Activated CD4-positive, alpha-beta T cell treated with anti-CD3 and anti-CD28 coated beads, Interleukin-2, amount 50 U/mL, for 16 hours (primary cell): ENCODE measurements at places on chromosomes 5 and 9.
A peak's percentile ranks its signal among the peaks of the same experiment; 100 is the strongest.

DNA sequence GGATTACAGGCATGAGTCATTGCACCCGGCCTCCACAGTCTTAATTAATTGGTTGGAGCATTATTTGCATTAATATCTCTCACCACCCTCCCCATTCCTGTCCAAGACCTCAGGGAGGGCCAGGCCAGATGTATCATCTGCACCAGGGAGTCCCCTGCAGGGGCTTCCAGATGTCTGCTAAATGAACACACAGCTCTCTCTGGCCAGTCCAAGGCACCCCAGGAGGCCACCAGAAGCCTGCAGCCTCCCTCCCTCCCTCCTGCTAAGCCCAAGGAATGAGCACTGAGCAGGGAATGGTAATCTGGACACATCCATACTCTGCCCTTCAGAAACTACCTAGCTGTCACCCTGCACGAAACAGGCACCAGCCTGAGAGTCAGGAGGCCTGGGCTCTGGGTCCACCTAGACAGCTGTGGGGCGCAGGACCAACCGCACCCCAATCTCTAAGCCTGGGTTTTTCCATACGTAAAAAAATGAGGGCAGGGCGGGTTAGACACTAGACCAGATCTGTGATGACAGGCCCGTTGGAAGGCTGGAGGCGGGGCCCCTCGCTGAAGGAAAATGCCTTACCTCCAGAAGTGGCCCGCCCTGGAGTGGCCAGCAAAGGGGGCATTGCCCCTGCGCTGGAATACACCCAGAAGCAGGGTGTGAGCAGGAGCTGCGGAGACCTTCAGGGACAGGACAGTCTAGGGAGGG lies 8.3 kb downstream of the CIZ1 start:
- DNase-seq: no peak

DNA sequence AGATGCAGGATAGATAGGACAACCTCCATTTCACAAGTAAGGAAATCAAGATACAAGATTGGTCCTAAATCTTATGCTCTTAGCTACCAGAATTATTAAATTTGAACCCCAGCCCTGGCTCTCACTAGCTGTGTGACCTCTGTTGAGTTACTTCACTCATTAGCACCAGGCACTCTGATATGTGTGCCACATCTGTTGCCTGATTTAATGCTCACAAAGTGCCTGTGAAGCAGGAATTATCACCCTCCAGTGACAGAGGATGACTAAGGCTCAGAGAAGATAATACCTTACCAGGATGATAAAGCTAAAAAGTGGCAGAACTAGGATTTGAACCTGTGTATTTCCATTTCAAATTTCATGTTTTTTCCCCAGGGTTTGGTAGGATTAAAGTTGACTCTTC lies 110.0 kb downstream of the PLPPR1 start:
- no peak for DNase-seq

DNA sequence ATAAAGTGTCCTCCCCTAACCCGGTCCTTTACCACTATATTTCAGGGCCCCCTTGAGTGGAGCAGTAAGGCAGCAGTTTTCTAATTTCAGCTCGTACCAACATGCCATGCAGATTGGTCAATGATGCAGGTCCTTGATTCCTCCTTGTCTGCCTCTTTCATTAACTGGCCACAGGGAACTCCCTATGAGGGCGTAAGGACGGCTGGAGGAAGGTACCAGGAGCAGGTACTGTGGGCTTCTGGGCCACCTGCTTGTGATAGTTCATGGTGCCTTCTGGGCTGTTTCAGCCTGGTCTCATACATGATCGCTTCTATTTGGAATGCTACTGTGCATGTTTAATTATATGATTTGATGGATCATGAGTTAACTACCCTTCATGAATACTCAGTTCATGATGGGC lies 9.4 kb upstream of the ZFR start:
- DNase-seq: no peak

DNA sequence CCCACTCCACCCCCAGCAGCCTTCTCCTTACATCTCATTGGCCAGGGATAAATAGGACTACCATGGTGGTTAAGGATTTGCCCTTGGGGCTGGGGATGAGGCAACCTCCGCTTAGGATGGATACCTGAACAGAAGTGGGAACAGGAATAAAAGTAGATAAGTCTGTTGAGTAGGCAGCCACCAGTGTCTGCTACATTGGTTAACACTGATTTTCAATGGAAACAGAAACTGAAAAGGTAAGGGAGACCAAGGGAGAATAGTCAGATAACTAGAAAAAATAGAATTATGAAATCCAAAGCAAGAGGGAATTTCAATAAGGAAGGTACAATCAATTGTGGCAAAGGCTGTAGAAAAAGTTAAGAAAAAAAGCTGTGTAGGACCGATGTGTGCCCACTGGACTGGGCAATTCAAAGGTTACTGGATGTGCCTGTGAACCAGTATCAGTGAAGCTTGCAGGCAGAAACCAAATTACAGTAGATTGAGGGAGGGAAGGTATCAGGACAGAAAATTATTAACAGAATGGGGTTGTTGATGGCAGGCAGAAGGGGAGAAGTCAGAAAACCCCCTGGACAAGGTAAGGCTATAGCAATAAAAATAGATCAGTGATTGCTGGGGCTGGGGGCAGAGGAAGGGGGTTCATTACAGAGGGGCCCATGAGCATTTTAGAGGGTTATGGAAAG lies 48.7 kb downstream of the DNAJC21 start:
- DNase-seq: no peak

GRCh38 chr9:97563458-97564135 lies 62.1 kb downstream of the TMOD1 start:
- DNase-seq: no peak

DNA sequence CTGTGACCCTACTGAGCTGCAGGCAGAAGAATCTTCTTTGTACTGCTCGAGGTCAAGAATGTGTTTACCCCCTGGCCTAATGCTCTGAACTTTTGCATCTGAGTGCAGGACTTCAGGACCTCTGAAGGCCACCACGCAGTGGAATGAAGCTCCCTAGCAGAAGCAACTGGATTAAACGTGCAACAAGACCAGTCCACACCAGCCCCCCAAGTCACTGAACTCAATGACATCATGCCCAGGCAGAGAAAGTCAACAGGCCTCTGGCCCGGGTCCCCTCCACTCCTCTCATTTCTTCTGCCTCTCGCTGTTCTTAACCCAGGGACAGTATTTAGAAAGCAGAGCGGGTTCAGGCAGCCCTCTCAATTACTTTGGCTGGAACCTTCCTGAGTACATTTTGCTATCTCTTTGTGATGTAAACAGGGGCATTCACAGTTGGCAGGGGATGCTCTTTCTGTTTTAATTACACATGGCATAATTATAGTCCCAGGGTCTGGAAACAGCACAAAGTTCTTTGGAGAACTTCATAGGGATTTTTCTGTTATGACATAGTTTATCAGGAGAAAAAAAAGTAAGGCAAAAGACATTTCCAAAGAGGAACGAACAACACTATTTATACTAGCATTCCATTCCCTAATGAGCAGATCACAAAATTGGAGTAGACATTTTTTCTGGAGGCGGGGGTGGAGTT lies 108.2 kb upstream of the SPATA31D4 start:
- DNase-seq: no peak

DNA sequence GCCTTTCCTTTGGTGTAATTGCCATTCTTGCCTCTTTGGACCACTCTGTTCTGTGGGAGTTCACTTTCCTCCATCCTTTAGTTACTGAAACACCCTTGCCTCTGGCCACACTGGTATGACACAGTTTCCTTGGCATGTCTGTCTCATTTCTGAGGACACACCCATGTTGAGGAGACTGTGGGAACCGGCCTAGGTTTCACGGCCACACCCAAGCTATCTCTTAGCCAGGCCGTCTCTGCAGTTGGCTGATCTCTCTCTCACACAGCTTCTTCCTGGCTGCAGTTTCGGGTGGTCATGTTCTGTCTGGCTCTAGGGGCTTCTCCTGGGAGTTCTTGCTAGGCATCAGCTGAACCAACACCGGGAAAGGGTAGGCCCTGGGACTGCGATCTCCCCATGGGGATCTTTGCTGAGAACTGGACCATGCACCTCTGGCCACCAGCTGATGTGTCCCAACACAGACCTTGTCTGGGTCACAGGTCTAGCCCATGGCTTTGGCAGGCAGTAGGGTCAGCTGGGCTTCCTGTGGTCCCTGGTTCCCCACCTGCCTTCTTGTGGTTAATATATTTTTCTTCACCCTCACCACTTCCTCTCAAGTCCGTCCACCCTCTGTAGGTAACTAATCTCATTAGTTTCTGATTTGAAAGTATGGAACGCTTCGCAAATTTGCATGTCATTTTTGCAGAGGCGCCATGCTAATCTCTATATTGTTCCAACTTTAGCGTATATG lies 24.9 kb downstream of the ARHGEF37 start:
- DNase-seq: no peak

- no peak for DNase-seq
These were observed 87.6 kb downstream of the ANKRD55 start for GRCh38 chr5:56145511-56145910.

GRCh38 chr5:97998941-97999340 lies 774.5 kb upstream of the RGMB start:
- DNase-seq: no peak

DNA sequence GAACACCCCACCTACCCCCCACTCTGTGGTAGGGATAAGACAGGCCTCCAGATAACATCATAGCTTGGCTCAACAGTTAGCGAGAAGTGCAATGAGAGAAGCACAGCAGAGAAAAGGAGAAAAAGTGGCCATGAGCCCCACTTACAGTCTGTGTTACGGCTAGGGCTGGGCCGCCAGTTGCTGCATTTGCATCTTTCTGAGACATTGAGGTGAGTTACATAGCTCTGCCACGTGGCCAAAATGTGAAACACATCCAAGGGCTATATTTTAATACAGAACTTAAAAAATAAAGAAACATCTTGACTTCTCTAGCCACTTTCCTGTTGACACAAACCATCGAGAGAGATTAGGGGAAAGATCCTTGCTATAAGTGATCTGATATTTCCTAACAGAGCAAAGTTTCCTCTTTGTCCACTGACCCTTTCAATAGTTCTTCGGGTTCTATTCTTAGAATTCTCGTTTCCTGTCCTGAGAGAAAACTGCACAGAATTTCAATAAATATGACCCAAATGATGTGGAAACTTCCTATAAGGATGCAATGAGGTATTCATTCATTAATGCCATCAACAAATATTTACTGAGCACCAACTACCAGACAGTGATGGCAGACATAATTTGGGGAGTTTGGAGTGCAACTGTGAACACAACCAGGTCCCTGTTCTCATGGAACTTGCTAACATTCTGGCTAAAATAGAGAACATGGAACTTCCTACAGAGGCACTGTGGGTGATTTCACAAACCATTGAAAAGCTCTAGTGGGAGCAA lies 3.2 kb upstream of the TLE4 start:
- DNase-seq: no peak

DNA sequence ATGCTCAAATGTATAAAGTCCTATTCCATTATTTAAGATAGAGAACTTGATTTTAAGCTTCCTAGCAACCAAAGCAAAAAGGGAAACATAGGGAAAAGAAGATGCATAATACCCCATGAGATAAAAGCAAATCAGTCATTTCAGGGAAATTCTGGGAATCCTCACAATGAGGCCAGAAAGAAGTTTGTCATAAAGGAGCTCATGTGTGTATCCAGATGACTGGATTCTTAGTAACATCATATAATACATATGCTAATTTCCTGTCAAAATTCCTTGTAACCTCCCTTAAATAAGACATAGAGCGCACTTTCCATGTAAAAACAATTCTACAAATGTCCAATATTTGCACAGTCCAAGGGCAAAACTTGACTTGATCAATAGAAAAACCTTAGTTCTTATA lies 411.0 kb upstream of the WWC1 start:
- DNase-seq: no peak

GRCh38 chr5:1687301-1687970 lies 112.2 kb downstream of the MRPL36 start:
- no peak for DNase-seq

DNA sequence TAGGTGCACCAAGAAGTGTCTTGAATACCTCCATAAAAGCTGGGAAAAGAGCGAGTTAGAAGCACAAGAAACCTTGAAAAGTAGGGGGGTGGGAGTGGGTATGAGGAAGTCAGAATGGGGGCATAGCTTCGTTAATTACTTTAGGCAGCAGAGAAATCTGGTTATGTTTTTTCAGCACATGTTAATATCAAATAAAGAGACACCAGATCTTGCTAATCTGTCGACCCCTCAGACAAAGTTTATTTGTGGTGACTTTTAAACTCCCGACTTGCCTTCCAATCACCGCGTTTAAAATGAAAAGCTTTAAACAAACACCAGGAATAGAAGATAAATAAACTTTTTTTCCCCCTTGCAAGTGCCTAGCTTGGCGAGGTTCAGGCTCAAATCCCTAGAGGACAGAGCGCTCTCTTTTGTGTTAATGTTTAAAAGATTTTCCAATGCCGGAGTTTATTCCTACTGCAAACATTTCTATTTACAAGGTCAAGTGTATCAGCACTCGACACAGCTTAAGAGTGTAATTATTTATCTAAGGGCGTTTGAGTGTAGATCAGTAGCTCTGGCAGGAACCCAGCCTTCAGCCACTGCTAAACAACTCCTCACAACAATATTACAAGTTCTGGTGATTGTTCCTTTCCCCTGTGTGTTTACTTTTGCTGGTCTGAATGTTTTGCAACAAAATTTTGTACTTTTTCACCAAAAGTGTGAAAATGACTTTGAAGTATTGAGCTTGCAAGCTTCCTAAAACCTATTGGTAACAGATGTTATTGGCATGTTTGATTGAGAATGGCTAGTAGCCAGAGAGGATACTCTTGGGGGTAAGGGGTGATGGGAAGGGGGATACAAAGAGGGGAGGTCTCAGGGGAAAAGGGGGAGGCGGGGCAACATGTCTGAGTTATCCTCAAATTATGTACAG lies 3.8 kb downstream of the GAS1 start:
- DNase-seq: no peak

- peak; percentile 25 for DNase-seq
These were observed 617 bp downstream of the PPP6C start for GRCh38 chr9:125189011-125189360.

DNA sequence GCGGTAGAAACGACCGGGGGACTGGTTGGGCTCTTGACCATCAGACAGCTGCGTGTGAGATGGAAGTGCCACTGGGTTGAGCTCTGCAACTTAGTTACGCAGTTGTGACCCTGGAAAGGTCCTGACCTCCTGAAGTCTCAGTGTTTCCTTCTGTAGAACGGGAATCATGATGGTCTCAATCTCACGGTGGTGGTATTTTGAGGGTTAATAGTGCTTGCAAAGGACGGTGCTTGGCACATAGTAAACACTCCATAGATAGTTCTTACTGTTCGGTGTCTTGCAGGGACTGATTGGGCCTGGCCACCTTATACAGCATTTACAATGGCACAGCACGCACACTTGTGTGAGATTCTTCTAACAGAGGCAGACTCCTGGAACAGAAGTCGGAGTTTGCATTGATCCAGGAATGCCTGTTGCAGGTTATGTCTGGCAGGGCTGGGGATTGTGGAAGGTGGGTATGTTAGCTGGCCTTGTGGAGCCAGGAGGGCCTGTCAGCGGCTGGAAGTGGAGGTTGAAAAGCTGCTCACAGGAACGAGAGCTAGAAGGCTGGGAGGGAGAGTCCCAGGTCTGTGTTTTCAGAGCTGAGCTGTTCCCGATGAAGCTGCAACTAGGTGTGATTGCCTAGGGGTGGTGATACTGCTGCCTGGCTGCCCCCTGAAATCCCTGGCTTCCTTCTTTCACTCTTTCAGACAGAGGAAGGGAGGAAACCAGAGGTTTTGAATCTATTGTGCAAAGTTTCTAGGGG lies 962 bp upstream of the TXN start:
- DNase-seq: no peak

- DNase-seq: no peak
These were observed 4.0 kb downstream of the IL7R start for GRCh38 chr5:35860686-35861085.
